ENCODE measurements at places on chromosomes 12 and 14. TPM values are rescaled to one million over a fixed set of nuclear protein-coding genes. Genes with fewer than 3 reads are reported as not detected.

The CPNE6 gene
- not detected for total RNA-seq

The LUM gene
- 54.9 TPM for total RNA-seq

The RACGAP1 gene
- total RNA-seq, result 7.3 TPM

The CLEC4D gene
- 0.11 TPM for total RNA-seq

The AGAP2 gene
- 7.8 TPM for total RNA-seq

The ADAMTS20 gene
- not detected for total RNA-seq

The PTGDR gene
- 0.89 TPM for total RNA-seq

The AICDA gene
- total RNA-seq, result 0.08 TPM

The CCDC175 gene
- not detected for total RNA-seq

The CD69 gene
- total RNA-seq, result 0.32 TPM

The C14orf132 gene
- total RNA-seq, result 1.5 TPM

The SERPINA1 gene
- total RNA-seq, result 9.1 TPM

The EPS8 gene
- total RNA-seq, result 20.7 TPM

The MYF5 gene
- total RNA-seq, result not detected

The C12orf54 gene
- not detected for total RNA-seq

The NELL2 gene
- not detected for total RNA-seq
